ENCODE measurements at places on chromosomes 7 and 10.

GRCh38 chr7:30475580-30475979, 3.0 kb downstream of the NOD1 start:
- DNase-seq = no peak

GRCh38 chr7:80783678-80784327, 135.0 kb downstream of the SEMA3C start:
- no peak for DNase-seq

DNA sequence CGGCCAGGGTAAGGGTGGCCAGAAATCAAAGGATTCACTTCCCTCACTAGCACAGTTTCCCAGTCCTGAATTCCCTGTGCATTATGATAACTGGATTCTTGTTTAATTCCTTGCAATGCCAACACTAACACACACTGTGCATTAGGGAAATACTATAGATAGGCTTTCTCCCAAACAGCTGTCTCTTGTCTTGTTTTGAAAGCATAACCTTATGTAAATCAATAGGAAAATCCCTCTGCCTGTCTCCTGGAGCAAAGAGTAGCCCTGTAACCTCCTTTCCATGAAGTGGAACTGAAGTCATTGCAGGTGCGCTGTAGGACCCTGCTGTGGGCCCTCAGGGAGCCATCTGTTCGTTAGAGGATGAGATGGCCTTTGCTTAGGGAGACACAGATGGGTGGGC, 82.8 kb upstream of the FAM171A1 start:
- DNase-seq = no peak

DNA sequence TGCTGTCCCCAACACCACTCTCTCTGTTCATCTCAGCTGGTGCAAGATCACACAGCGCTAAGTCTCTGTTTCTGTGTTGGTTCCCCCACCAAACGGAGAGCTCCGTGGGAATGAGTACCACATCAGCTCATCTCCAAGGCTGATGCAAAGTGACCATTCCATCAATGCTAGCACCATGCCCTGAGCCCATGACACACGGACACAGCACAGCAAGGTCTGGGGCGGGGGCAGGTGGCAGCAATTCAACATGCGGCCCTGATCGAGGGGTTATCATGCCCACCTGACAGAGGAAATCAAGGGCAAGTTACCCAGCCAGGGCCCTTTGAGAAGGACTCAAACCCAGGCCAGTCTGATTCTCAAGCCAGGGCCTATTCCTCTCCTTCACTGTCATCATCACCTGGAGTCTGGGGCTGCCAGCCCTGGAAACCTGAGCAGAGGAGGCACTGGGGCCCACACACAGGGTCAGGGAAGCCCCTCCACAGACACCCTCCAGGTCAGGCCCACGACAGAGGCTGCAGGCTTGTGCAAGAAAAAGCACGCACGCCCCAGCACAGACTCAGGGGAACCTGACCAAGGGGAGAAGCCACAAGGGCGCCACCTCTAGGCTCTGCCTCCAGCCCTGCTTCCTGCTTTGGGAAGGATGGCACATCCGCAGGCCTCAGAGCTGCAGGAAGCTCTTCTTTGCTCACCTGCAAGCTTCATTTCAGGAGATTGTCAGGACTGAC, 74.8 kb downstream of the GRID1 start:
- DNase-seq = no peak

DNA sequence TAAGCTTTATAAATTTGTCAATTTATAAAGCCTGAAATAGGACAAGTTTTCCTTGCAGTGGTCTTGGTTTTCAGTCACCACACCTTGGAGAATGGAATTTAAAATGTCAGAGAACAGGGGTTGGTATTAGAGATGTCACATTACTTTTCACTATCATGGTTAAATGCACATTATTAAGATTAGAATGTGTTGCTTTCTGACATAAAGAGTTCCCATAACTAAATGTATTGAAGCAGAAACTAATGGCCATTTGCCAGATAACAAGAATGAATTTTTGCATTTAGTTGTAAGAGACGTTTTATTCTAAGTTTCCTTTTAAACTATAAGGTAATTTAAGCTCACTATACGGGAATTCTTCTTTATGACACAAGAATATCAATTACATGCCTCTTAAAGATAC, 172.3 kb downstream of the ARL4A start:
- DNase-seq = no peak

- DNase-seq = no peak
These were observed at the start of gene AQP1 for GRCh38 chr7:30911561-30911969. Gene AQP1, plus strand, starts transcription at chr7:30911853. Its CDS starts 57 bp downstream, at chr7:30911910.

DNA sequence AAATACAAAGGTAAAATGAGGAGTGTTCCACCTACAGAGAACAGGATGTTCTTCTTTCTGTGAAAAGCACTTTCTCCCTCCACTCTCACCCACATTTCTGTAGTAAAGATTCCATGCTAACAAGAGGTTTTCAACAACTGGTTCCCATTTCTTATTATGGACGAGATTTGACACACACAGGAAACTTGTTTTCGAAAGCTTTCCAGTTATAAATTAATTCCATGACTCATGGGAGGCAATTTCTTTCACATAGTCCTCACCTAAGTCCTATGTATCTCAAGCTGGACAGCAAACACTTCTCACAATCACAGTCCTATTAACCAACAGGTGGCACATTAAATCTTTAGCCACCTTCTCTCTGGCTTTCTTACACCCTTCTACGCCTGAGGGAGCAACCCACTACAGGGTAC, 24.5 kb downstream of the RAPGEF5 start:
- no peak for DNase-seq

DNA sequence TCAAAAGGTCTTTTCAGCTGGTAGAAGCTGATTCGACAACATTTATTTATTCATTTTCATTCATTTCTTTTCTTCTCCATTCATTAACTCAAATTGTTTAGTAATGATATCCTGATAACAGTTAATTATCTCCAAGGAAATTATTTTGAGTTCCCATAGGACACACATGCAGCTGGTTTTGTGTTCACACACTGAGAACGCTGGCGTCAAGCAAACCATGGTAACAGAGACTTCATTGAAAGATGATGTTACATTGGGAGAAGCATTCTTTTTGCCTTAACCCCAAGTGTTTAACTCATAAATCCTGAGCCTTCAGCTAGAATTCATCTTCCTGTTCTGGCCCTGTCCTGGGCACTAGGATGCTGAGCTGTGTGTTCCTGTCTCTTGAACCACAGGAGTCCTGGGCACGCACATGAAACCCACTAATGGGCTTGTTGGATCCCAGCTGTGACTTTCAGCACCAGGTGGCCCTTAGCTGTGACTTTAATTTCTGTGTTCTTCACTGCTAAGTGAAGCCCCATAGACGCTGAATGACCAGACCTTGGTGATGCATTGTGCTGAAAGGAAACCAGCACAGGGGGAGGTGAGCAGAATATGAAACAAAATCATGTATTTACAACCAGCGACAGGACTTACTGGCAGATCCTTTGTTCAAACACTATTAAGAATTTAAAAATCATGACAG, 121.5 kb upstream of the PRSS58 start:
- DNase-seq = no peak

Data from activated CD8-positive, alpha-beta memory T cell treated with anti-CD3 and anti-CD28 coated beads for 1 hour (primary cell).